ENCODE measurements at places on chromosomes 2 and 18. TPM values are rescaled to one million over a fixed set of nuclear protein-coding genes. Genes with fewer than 3 reads are reported as not detected.

GRCh38 chr2:45382744-45383143 lies 228.3 kb downstream of the SRBD1 start:
- peak; percentile 61 for DNase-seq

DNA sequence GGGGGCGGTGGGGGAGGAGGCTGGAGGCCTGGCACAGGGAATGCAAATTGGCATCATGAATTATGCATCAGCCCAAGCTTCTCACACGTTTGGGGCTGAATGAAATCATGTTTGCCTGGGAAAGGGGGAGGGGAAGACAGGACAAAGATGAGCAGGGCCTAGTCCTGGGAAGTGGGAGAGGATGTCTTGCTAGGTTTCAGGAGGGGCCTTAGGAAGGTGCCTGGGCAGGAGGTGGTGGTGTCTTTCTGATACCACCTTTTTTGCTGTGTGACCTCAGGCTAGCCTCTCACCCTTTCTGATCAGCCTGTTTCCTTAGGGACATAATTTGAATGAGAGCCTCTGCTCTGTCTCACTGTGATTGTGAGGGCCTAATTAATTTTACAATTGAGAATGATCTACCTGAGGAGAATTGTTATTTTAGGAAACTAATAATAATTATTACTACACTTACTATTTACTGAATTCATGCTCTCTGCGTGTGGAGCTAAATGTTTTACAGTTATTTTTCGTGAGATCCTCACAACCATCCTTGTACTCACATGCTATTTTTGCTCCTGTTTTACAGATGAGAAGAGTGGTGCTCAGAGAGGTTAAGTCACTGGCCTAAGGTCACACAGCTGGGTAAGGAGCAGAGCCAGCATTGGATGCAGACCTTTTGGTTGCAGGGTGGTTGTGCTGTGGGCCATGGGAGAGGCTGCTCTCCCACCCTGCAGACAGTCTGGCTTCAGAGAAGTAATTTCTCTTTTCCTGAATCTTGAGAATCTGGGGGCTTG lies 39.6 kb downstream of the INHBB start:
- DNase-seq, result no peak

- peak; percentile 79 for DNase-seq
Measured at GRCh38 chr2:237702441-237703391, 75.3 kb downstream of the LRRFIP1 start.

Gene CDH7
- not detected for total RNA-seq

Gene HAAO
- total RNA-seq, result not detected

DNA sequence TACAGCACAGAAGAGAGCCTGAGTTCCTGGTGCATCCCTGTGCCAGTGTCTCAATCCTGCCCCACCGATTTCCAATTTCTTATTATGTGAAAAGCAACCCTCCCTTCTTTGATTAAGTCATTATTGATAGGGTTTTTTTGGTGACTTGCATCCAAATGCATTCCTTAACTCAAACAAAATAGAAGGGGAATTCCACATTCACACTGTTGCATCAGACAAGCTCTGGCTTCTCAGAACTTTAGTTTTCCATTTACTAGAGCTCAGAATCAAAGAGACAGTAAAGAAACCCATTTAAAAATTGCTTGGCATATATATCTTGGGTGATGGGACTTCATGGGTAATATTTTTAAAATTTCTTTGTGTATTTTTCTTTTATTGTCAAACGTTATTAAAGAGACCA lies 13.8 kb upstream of the TMEM200C start:
- DNase-seq, result no peak

All from M059J (cell line).